ENCODE measurements at places on chromosomes 4 and X.

DNA sequence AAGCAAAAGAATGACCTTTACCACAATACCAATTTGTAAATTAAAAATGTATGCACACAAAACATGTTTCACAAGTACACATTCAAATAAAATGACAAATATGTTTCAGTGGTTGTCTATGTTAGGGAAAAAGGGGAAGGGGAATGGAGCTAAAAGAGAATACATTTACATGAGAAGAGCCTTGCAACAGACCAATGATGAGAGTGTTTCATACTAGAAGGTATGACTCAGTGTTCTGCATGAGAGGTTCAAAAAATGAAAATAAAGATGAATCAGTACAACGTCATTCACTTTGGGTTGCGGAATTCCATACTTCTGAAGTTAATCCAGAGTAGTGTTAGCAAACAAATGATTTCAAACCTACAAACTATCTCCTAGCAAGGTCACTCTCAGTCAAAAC is 51.7 kb downstream of the RPGR start:
- DNase-seq = no peak

- no peak for DNase-seq
Observed at GRCh38 chrX:110258552-110258951, 59.3 kb downstream of the AMMECR1 start.

DNA sequence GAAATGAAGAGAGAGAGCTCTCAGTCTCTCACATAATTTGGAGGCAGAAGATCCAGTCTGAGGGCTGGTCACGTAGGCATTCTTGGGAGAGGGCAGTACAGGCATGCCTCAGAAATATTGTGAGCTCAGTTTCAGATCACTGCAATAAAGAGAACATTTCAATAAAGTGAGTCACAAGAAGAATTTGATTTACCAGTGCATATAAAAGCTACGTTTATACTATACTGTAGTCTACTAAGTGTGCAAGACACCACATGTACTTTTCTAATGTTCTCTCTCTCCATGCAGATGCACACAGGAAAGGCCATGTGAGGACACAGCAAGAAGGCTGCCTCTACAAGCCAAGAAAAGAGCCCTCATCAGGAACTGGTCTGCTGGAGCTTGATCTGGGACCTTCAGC is 583.5 kb upstream of the FAT1 start:
- no peak for DNase-seq

- no peak for DNase-seq
Observed at GRCh38 chrX:19760841-19761512, 126.4 kb downstream of the SH3KBP1 start.

DNA sequence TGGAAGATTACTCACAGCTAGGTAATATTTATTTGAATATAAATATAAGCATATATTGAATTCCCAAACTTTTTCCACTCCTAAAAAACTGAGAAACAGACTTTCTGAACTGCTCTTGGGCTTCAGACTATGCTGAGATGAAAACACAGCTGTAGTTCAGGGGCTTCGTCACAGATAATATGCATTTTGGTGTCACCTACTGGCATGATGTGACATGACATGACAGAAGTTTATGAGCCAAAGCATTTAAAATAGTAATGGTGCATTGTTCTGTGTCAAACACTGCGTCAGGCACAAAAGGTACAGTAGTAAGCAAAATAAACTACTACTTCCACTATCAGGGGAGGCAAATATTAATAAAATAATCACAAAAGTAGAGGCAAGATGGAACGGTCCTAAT is 171.3 kb downstream of the BTC start:
- DNase-seq = peak; percentile 5

GRCh38 chrX:14013054-14013453 is 16.6 kb downstream of the GEMIN8 start:
- no peak for DNase-seq

GRCh38 chr4:95742179-95742578 is 97.7 kb upstream of the PDHA2 start:
- DNase-seq = no peak

DNA sequence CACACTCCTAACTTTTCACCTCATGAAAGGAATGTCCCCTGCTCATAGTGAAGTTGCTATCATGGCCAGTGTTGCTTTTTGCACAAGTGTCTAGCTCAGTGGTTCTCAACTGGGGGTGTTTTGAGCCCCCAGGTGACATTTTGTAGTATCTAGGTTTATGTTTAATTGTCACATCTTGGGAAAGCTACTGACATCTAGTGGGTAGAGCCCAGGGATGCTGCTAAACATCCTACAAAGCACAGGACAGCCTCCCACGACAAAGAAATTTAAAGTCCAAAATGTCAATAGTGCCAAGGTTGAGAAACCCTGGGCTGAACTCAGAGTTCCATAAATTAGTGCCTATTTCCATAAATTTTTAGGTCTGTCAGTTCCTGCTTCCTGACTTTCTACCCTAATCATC is 70.7 kb upstream of the HCCS start:
- no peak for DNase-seq

DNA sequence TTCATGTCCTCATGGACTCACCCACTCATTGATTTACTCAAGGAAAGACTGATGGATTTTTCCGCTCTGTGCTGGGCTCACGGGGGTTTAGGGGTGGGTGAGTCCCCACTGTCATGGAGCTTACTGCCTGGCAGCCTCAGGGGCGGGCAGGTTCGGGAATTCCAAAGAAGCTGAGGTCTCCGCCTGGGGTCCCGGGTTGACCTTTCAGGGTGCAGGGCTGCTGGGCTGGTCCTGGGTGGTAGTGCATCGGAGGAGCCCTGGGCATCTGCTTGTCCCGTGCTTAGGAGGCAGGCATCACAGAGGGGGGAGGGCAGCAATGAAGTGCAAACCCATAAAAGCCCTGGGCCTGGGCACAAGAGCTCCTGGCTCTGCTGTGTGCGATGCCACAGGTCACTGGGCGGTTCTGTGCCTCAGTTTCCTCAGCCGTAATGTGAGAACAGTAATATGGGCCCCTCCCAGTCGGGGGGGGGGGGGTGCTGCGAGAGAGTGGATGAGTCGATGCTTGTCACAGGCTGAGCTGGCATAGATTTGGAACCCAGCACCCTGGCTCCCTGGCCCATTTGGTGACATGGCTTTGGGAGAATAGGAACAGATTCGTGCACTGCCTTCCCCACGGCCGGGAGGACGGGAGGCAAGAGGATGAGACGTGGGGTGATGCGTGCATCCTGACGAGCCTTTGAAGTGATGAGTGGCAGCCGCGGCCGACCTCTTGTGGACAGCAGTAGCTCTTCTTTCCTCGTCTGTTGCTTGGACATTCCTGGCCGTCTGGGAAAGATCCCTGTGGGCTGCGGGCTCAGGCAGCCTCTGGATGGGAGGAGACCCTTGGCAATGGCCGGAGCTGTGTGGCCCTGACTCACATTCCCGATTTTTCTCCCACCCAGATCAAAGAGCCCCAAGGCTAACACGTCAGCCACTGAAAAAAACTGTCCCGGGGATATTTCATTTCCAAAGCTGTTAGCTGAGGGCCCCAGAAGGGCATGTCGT is 42.0 kb downstream of the PSAPL1 start:
- no peak for DNase-seq

DNA sequence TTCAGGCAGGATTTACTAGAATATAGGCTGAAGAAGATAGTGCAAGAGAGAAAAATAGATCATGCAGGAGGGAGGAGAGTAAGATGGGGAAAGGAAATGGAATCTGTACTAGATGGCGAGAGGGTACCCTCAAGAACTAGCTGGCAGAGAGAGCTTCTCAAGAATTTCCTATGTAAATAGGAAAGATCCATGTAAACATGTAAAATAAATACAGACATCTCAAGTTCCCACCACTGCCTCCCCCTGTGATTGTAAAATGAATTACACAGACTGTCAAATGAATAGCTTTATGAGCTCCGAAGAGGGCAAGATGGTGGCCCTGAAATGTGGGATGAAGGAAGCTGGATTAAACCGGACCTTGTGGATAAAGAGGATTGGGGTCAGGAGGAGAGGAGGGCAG is 178.0 kb downstream of the PALLD start:
- DNase-seq = no peak

GRCh38 chr4:83093060-83093640 is 21.4 kb downstream of the PLAC8 start:
- DNase-seq = no peak

DNA sequence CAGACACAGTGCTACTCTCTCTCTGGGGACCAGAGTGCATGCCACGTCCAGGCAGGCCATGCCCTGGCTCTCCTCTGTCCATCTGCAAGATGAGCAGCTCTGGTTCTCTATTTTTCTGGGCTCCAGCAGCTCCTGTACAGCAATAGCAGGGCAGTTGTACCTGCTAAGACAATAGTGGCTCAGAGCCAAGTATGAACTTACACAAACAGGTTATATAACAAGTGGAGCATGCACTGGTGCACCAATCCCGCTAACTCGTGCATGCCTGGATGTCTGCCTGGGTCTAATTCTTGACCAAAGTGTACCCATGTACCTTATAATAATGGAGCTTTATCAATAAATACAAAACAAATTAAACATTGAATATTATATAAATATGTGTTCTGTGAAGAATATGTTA is 392.3 kb downstream of the CENPC start:
- DNase-seq = no peak

- DNase-seq = no peak
Observed at GRCh38 chr4:109589605-109590004, 29.6 kb downstream of the MCUB start.

DNA sequence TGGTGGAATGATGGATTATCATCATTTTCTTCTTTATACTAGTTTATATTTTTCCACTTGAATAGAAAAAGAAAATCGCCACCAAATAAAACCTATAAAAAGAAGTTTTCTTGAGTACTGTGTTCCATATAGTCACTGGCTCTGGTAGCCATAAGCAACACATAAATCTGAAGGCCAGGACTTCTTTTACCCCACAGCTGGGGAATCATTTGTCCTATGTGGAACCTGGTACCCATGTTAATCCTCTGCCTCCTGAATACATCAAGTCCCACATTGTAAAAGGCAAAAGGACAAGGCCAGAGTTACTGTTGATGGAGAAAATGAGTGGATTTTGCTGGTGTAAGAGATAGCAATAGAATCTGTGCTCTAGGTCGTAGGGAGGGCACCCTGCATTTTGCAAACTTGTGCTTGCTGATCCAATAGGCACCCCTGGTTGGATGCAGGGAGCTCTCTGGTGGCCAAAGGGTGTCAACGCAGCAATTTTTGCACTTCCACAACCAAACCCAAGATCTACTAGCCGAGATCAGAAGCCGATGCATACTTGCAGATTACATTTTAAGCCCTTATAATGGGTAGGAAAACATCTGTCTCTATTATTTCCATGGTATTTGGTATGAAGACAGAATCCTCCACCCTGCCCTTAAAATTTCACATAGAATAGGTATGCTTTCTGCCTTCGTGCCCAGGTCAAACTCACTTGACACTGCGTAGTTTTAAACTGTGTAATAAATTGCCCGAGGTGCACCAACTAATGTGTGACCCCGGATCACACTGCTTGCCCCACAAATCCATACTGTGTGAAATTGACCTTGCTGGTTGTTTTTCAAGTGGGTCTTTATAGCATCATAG is 146.2 kb upstream of the SCML1 start:
- peak; percentile 38 for DNase-seq

DNA sequence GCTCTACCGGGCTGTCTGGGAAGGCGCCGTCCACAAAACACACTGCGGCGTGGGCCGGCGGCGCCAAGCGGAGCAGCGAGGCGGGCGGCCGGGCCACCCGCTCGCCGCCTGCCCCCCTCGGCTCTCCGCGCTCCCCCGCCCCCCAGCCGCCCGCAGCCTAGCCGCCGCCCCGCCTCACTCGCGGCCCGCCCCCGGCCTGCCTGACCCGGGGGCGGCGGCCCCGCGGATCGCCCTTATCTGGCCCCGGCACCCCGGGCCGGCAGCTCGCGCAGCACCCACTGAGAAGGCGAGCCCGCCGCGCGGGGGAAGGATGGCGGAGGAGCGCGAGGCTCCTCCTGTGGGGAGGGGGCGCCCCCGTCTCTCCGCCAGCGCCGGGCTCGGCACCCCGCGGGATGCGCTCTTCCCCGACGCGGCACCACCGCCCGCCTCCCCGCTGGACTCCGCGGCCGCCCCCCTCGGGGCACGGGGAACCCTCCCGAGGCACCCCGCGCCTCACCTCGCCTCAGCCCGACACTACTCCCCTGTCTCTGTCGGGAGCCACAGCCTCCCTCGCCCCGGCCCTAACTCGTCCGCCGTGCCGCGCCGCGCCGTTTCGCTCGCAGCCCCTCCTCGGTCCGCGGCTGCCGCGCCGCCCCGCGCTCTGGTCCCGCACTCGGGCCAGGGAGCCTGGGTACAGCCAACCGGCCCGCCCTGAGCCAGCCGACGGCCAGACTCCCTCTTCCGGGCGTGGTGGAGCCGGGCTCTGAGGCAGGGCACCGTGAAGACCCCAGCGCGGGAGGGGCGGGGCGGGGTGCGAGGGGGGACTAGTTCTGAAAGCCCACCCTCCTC is 566 bp downstream of the ATP11C start:
- peak; percentile 53 for DNase-seq

DNA sequence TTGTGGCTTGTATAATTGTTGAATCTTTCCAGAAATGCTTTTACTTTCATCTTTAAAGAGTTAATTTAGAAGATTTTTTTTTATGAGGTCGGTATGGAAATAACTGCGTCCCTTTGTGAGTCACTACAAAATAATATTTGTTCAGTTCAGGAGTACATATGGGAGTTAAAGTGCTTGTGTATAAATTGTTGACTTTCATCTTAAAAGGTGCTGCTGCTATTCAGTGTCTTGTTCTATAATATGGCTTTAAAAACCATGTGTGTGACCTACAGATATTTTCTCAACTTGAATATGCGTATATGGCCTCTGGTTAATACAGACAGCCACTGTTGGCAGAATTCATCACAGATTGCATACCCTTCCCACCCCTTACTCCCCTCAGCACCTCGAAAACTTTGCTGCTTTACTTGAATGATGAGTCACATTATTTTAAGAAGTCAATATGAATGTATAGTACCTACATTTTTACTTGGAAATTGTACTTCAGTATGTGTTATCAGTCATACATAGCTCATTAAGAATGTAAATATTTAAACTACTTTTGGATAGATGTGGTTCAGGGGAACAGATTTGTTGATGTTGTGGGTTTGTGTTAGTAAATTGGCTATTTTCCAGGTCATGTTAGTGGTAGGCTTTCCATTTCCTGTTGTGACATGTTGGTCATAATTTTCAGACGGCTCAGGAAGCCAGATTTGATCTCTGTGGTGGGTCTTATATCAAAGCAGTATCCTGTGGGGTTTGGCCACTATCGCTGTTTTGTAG is 1.5 kb downstream of the CLCN3 start:
- DNase-seq = peak; percentile 10

DNA sequence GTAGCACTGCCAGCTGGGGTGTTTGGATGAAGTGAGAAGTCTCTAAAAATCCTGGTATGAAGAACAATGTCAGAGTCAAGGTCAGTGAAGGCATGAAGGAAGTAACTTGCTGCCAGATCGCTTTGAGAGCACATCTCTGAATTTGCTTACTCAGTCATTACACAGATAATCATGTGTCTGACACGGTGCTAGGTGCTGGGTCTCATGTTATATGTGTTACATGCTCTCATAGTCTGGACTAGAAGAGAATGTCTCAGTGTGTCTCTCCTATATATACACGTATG is 337.9 kb downstream of the ARHGAP10 start:
- DNase-seq = no peak

GRCh38 chr4:15712214-15712613 is 9.3 kb downstream of the BST1 start:
- no peak for DNase-seq

GRCh38 chrX:130253916-130254315 is 14.8 kb downstream of the ZNF280C start:
- DNase-seq = no peak

Data from stimulated activated naive CD8-positive, alpha-beta T cell treated with anti-CD3 and anti-CD28 coated beads, Interleukin-15, Interleukin-2, amounts not matched to agents 100 U/mL and 50 U/mL, for 24 hours (primary cell).